Sigmoid colon (tissue), 7 donors: ENCODE measurements at places on chromosomes 11 and 22. TPM values are rescaled to one million over a fixed set of nuclear protein-coding genes. Genes with fewer than 3 reads are reported as not detected.

GRCh38 chr11:127972816-127973215, 614.5 kb downstream of the ETS1 start:
- no peak for DNase-seq

GRCh38 chr11:119319700-119320239, 2.8 kb upstream of the MCAM start:
- no peak for DNase-seq

Gene ROBO4
- 6.2 TPM for polyA plus RNA-seq

Gene PRRG4
- polyA plus RNA-seq = 6.2 TPM

DNA sequence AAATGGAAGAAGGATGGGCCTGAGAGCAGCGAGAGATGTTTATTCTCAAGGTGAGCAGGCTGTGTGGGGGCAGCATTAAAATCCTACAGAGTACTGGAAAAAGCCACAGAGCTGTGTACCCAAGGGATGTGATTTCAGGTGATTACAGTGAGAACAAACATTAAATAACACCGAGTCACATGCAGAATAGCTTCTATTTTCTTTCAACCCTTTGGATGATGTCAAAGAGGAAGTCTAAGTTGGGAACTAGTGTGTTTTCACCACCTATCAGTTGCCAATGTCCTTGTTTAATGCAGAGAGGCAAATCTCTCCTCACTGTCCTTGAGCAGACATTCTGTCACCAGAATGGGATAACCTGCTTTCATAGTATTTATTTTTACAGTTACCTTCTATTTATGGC, 379.6 kb upstream of the NARS2 start:
- no peak for DNase-seq

DNA sequence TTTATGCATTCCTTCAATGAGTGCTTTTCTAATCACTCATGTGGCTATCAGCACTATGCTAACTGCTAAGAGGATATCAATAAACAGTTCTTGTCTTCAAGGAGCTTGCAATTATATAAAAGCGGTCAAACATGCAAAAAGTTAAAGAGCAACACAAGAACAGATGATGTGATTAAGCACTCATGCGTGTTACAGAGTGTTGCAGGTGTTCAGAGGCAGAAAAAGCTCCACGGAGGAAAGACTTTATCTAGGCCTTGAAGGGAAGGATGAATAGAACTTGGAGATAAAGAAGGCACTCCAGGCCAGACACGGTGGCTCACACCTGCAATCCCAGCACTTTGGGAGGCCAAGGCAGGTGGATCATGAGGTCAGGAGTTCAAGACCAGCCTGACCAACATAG, 13.6 kb downstream of the CD3E start:
- DNase-seq = no peak

DNA sequence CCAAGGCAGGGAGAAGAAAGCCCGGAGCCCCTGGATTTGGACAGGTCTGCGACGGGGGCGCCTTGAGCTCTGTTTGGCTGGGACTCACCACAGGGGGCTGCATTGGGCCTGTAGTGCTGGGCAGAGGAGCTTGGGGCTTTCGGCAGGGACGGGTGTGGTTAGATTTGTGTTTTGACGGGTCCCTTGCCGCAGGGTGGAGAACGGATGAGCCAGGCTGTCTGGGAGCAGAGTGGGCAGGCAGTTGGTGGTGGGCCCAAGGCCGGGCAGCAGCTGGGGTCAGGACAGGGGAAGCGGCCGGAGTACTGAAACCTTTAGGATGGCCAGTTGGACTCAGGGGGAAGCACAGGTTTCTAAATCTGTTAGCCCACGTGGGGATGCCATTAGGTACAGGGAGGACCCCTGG, 13.4 kb downstream of the C11orf24 start:
- no peak for DNase-seq

Gene DUSP18
- polyA plus RNA-seq = 3.2 TPM

- no peak for DNase-seq
Measured at GRCh38 chr11:64670975-64671374, 52.0 kb downstream of the NRXN2 start.

Gene FOLR1
- polyA plus RNA-seq = 0.15 TPM

DNA sequence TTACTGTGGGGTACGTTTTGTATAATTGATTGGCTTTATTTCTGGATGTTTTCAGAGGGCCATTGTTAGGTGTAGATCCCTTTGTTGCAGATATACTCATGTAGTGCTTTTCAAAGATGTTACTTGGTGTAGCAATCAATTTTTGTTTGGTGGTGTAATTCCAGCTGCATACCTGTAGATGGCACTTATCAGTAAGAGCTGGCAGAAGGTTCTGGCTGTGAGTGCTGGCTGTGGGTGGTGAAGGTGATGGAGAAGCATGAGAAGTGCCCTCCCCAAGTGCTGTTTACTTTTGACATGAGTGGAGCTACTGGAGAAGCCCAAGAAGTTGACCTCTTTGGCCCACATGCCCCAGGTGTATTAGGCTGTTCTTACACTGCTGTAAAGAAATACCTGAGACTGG, 1074.9 kb downstream of the FAM181B start:
- DNase-seq = no peak

Gene OR56A4
- not detected for polyA plus RNA-seq

- DNase-seq = no peak
Measured at GRCh38 chr11:120622189-120622875, 110.8 kb downstream of the GRIK4 start.
